ENCODE measurements at places on chromosomes 2 and 18. TPM values are rescaled to one million over a fixed set of nuclear protein-coding genes. Genes with fewer than 3 reads are reported as not detected.

- H3K27me3 ChIP-seq, result no peaks in the 10 kb centered on the region
- H3K4me3 ChIP-seq, result no peak overlapping the region
- DNase-seq, result no peak
Observed at GRCh38 chr2:171254666-171255065, 94.0 kb upstream of the TLK1 start.

DNA sequence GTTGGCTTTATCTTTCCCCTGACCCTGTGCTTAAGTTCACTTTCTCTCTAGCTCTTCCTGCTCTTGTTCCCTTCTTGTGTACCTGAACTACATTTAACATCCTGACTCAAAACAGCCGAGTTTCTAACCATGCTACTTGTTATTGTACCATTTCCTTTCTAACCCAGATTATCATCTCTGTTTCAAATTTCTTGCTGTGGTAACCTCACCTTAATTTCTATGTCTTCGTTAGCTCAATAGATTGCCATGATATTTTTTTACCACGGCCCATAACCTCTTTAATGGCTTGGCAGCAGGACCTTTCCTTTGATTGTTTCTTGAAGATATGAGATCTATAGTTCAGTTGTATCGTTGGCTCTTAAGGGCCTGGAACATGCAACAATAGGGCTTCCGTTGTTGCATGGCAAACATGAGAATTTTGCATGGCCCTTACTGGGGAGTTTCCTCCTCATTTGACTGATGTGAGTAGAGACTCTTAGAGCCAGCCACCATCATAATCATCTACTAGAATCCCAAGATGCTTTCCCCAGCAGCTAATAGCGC, 11.1 kb downstream of the CFAP36 start:
- H3K36me3 ChIP-seq, result peaks cover 25% of the 10 kb centered on the region
- no peak overlapping the region for H3K4me3 ChIP-seq
- H3K4me1 ChIP-seq, result no peaks in the 10 kb centered on the region
- no peaks in the 10 kb centered on the region for H3K27me3 ChIP-seq
- H3K27ac ChIP-seq, result no peak overlapping the region
- DNase-seq, result no peak

DNA sequence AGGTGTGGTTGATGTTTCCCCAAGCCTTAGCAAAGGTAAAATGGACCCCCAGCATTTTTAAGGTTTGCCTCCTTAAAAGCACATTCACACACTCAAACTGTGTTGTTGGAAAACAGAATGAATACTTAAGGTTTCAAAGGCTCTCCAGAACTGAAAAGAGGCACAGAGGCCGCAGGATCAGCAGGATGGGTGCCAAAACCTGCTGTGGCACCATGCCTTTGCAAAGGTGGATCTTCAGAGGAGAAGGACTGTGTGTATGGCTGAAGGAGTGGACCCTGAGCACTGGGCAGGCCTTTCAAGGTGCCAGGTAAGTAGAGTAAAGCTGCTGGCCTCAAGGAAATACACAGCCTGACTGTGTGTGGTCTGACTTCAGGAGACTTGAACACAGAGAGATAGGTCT, 127.3 kb downstream of the XRCC5 start:
- H3K4me3 ChIP-seq, result no peak overlapping the region
- no peak overlapping the region for H3K27ac ChIP-seq
- no peaks in the 10 kb centered on the region for H3K4me1 ChIP-seq
- no peaks in the 10 kb centered on the region for H3K27me3 ChIP-seq

- H3K36me3 ChIP-seq, result no peaks in the 10 kb centered on the region
- no peaks in the 10 kb centered on the region for H3K27me3 ChIP-seq
- no peaks in the 10 kb centered on the region for H3K4me1 ChIP-seq
Observed at GRCh38 chr18:29892960-29893558, 1149.5 kb downstream of the DSC3 start.

DNA sequence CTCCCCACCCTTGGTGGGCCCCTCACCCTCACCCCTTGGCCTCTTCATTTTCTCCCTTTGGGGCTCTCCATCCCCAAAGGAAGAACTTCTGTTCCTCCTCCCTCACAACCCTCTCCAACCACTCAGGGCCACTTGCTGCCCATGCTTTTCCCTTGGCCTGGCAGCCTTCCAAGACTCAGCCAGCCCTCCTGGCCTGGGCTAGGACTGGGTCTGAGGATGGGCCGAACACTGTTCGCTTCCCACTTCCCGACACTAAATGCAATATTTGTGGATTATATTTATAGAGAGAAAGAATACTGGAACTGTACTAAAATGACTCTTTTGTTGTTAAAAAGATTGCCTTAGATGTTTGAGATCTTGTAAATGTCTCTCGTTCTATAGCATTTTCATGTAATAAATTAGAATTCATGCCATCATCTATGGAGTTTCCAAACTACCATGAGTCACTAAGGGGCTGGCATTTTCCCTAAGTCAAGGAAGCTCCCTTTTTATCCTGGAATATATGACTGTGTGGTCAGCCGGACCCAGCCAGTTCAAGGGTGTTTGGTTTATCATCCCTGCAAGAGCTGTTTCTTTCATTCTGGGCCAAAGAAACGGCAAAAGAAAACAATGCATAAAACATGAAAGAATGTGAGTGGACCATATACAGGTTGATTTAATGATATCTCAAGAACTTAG, 3.8 kb downstream of the CXCR2 start:
- no peak overlapping the region for H3K27ac ChIP-seq
- H3K36me3 ChIP-seq, result no peaks in the 10 kb centered on the region
- peaks cover 67% of the 10 kb centered on the region for H3K27me3 ChIP-seq
- H3K4me1 ChIP-seq, result no peaks in the 10 kb centered on the region
- no peak overlapping the region for H3K4me3 ChIP-seq

DNA sequence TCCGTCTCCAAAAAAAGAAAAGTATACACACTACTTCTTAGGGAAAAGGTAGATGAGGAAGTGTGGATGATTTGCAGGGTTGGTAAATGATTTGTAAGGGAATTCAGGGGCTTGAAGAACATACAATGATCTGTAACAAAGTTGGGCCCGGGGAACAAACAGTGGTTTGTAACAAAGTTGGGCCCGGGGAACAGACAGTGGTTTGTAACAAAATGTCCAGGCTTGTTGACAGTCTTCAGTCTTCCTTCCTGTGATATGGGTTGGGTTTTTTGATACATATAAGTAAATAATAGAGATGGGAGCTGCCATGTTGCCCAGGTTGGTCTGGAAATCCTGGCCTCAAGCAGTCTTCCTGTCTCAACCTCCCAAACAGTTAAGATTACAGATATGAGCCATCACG, 83.3 kb upstream of the UXS1 start:
- no peaks in the 10 kb centered on the region for H3K4me1 ChIP-seq
- no peaks in the 10 kb centered on the region for H3K27me3 ChIP-seq
- DNase-seq, result no peak
- no peak overlapping the region for H3K27ac ChIP-seq
- no peaks in the 10 kb centered on the region for H3K36me3 ChIP-seq

DNA sequence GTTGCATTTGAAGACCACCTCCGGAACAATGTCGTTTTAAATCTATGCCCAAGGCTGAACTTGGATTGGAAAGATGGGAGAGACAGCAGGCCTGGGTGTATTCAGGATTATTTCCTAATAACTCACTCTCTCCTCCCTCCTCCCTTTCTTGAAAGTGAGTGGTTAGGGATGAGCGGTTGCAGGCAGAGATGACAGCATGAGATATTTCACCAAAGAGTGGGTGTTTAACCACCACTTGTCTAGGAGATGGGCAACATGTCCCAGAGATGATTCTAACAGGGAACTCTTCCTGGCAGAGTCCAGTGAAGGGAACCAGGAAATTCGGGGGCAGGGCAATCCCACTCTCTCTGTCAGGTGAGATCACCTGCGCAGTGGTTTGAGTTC, 123.2 kb downstream of the KCTD1 start:
- no peak overlapping the region for H3K4me3 ChIP-seq
- DNase-seq, result peak; percentile 7
- no peaks in the 10 kb centered on the region for H3K4me1 ChIP-seq
- no peaks in the 10 kb centered on the region for H3K36me3 ChIP-seq

- peak; percentile 86 for DNase-seq
- peak overlapping the region; percentile 22 for H3K27ac ChIP-seq
- peaks cover 3% of the 10 kb centered on the region for H3K4me1 ChIP-seq
- H3K36me3 ChIP-seq, result peaks cover 4% of the 10 kb centered on the region
- no peaks in the 10 kb centered on the region for H3K27me3 ChIP-seq
Observed at GRCh38 chr2:96241900-96242611, 23.7 kb downstream of the TMEM127 start.

ATP6V1C2 gene
- total RNA-seq, result not detected

SS18 gene
- 171 TPM for total RNA-seq

PRSS56 gene
- total RNA-seq, result not detected

Measured in IMR-90 (cell line).